GM03348 (cell line): ENCODE measurements at places on chromosomes 2 and 18.

- DNase-seq = peak; percentile 52
Measured at GRCh38 chr2:85971366-85971765, 82.6 kb upstream of the ST3GAL5 start.

- no peak for DNase-seq
Measured at GRCh38 chr2:2930841-2931240, 446.8 kb downstream of the EIPR1 start.

DNA sequence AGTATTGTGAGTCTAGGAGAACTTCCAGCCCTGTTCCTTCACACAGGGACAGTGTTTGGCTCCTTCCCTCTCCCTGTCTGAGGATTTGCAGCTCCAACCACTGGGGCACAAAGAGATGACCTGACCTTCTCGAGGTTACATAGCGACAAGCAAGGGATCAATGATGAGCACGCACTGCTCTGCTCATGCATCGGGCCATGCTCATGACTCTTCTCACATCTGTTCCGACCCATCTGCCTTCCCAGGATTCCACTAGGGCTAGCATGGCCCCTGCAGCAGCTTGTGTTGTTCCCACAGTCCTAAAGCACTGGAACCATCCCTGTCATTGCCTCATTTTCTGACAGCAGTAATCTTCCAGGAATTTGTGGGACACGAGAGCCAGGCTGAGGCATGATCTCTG, 78.8 kb upstream of the ARHGAP28 start:
- no peak for DNase-seq

GRCh38 chr2:174963437-174964400, 41.5 kb downstream of the CHN1 start:
- no peak for DNase-seq

- DNase-seq = peak; percentile 86
Measured at GRCh38 chr2:23637011-23637778, 252.2 kb downstream of the KLHL29 start.

GRCh38 chr2:238523158-238524110, 96.7 kb downstream of the ASB1 start:
- DNase-seq = peak; percentile 88

DNA sequence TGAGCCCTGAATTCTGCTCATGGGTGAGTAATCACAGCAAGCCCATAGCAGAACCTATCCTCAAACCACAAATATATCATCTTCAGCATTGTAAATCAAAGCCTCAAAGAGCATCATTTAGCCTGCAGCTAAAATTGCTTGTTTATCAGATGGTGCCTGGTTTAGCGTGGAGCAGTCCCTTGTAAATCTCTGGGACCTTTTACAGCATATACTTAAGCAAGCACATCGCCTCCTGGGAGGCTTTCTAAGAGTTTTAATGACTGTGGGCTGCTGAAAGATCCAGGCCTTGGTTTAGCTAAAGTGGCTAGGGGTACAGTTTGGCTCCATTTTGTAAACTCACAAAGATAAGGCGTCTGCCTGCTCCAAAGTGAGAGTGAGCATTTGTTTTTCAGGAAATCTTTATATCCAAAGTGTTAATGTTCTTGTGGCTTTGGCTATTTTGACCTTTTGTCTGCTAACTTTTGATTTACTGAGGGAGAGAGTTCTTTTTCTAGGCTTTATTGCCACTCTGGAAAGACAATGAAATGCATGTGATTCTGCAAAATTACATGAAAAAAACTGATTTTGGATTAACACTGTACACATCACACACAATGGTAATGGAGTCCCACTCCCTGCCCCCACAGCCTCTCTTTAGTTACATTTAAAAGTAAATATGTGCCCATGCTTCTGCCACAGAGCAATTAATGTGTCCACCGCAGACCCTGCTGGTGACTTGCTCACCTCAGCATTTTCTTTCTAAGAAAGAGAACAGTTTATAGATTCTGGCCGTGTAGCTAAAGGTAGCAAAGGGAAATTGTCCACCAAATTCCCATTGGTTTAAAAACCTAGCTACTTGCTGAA, 194.8 kb downstream of the LNPK start:
- DNase-seq = no peak

GRCh38 chr2:234884591-234884990, 67.2 kb upstream of the SH3BP4 start:
- no peak for DNase-seq

DNA sequence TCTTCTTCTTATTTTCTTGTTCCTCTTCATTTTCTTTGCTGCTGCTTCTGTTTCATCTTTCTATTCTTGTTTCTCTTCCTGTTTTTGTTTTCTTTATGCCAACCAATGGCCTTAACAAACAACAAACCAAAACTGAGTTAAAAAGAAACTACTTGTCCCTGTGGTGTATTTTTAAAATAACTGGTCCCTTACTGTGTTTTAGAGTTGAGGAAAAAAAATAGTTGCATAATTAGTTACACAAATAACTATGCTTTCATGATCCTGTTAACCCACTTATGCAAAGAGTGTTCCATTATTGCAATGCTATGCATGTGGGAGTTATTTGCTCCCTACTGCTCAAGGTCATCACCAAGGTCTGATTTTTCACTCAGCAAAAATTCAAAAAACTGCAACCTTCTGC, 39.5 kb upstream of the IMP4 start:
- DNase-seq = no peak

- DNase-seq = no peak
Measured at GRCh38 chr2:12313445-12314126, 403.1 kb upstream of the TRIB2 start.
